ENCODE measurements at places on chromosomes 1 and 21. TPM values are rescaled to one million over a fixed set of nuclear protein-coding genes. Genes with fewer than 3 reads are reported as not detected.

Gene KRTAP25-1
- not detected for total RNA-seq

DNA sequence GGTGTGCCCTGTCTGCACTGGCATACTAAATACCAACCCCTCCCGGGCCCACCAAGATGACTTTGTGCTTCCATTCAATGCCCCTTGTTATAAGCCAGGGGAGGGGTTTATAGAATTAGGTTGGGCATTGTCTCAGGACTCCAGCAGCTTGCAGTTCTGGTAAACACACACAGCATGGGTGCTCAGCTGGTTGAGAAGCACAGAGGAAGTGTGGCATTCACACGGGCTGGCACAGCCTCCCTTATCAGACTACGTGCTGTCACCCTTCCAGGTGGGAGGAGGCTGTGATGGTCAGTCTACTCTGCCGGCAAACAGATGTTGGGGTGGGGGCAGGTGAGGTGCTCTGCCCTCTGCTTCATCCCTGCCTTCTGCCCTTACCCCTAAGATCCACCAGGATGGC lies 15.0 kb upstream of the SLC6A17 start:
- DNase-seq: peak; percentile 61

Gene LPAR3
- not detected for total RNA-seq

Gene WDTC1
- 13.2 TPM for total RNA-seq

DNA sequence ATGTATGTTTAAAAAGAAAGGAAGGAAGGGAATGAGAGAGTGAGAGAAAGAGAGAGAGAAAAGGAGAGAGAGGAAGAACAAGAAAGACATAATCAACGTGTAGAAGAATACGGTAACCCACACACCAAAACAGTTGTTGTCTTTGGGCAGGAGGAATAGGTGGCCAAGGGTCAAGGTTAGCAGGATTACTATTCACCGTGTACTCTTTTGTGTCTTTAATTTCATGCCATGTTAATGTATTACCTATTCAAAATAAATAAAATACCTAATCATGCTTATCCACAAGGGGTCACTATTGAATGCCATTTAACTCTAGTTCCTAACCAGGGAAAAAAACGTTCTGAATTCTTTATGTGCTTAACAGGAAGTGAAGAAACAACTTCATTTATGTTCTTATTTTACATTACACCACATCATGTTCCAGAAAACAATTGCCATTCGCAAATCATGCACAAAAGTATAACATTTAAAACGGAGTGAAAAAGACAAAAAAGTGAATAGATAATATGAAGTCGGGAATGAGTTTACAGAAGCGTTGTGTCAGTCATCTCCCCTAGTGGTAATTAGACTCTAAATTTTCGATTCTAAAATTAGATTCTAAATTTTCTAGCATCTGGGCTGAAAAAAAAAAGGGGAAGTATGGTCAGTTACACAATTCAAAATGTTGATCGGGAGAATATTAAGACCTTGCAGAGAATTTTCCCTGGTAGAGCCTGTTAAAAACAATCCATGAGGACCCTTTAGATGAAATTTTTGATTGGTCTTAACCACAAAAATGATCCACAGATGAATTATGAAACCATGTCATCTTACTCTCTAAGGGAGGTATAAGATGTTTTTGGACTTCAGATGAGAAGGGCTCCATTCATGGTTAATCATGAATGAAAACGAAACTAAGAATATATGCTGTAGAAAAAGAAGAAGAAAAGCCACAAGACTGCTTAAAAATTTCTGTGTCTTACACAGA lies 700 bp upstream of the KMO start:
- peak; percentile 65 for DNase-seq

DNA sequence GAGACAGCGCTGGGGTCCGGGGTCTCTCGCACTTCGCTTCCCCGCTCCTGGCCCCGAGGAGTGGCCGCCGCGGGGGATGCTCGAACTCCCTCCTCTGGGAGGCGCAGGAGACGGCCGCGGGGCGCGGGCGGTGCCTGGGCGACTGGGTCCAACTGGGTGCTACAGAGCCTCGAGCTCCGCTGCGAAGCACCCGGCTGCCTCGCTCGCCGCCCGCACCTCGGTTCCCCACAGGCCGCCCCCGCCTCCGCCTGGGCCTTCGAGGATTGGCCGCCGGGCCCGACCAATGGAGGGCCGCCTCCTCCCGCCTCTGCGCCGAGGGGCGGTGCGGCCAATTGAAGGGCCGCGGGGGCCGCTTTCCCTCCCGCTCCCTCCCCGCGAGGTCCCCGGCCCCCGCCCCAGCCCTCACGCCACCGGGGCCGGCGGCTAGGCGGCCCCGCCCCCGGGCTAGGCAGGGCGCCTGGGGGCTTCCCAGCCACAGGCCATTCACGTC lies at the start of gene CNN3:
Gene CNN3 (minus strand): TSS at position 196 of the 490 bp plus-strand sequence. CDS start 216 bp downstream, outside the sequence.
- DNase-seq: peak; percentile 89

Gene RGS13
- not detected for total RNA-seq

Gene XKR8
- 0.78 TPM for total RNA-seq

Gene GUCA2B
- not detected for total RNA-seq

All from G401 (cell line).